Activated CD8-positive, alpha-beta memory T cell treated with anti-CD3 and anti-CD28 coated beads, Interleukin-2, amount 10 ng/mL, durations not matched to agents 7 days and 5 days (primary cell): ENCODE measurements at places on chromosomes 11 and 22. TPM values are rescaled to one million over a fixed set of nuclear protein-coding genes. Genes with fewer than 3 reads are reported as not detected.

- H3K4me1 ChIP-seq, result peaks cover 33% of the 10 kb centered on the region
- H3K27me3 ChIP-seq, result peaks cover 27% of the 10 kb centered on the region
- no peak overlapping the region for H3K27ac ChIP-seq
- H3K4me3 ChIP-seq, result no peak overlapping the region
- peaks cover 5% of the 10 kb centered on the region for H3K36me3 ChIP-seq
- no peak for DNase-seq
These were observed 8.1 kb upstream of the CRY2 start for GRCh38 chr11:45839204-45839603.

DNA sequence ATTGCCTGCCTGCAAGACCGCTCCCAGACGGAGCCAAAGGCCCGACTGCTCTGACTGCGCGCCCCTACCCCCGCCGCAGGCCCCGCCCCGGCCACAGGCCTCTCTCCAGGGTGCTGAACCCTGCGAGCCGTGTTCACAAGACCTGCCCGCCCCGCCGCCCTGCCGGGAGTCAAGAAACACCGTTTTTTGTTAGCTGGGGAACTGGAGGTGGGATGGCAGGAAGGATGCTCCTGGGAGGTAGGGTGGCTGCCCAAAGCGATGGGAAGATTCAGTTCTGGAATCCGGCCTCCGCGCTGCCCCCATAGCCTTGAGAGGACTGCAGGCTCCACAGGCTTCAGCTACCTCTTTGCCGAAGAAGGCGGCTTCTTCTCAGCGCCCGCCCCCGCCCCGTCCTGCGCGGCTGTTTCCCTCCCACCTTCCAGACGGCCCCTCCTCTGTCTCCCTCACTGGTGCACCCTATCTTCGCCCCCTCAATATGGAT, 2.7 kb upstream of the PDE2A start:
- peaks cover 77% of the 10 kb centered on the region for H3K27me3 ChIP-seq
- no peaks in the 10 kb centered on the region for H3K36me3 ChIP-seq
- peaks cover 1% of the 10 kb centered on the region for H3K4me1 ChIP-seq
- no peak overlapping the region for H3K27ac ChIP-seq

- peaks cover 7% of the 10 kb centered on the region for H3K36me3 ChIP-seq
- peak overlapping the region; percentile 19 for H3K27ac ChIP-seq
- peak overlapping the region; percentile 86 for H3K4me3 ChIP-seq
- H3K27me3 ChIP-seq, result peaks cover 4% of the 10 kb centered on the region
- no peak for DNase-seq
These were observed 351 bp upstream of the AKIP1 start for GRCh38 chr11:8910649-8911026.

DNA sequence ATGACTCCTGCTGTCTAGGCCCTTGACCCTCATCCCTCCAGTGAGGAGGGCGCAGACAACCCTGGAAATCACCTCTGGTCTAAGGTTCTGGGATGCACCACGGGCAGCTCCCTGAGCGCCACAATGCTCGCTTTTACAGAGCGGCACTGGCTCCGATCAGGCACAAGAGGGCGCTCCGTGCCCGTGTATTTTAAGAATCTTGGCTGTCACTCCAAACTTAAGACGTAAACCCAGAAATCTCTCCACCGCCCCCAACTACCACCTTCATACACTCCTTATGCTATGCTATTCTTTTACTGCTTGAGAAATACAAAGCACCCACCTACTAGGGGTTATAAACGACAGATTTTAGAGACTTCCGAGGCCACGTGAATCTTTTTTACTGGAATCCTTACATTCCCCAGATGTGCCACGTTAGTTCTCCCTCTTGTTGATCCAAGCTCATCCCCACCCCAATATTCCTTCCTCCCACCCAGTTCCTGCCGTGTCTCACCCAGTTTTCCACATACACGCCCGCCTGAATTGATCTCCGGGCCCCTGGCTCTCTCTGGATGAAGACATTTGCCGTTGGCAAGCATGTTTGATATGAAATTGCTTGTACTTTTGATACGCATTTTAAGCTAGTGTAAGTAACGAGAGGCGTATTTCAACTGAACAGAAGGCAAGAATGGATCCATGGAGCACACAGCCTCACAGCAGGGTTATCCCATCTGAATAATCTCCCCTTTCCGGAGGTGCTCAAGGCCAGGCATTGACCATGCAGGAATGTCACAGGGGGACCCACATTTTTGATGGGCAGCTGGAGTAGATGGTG, 453.5 kb downstream of the OPCML start:
- DNase-seq, result peak; percentile 51
- no peak overlapping the region for H3K27ac ChIP-seq
- H3K27me3 ChIP-seq, result peaks cover 4% of the 10 kb centered on the region
- no peaks in the 10 kb centered on the region for H3K36me3 ChIP-seq

DNA sequence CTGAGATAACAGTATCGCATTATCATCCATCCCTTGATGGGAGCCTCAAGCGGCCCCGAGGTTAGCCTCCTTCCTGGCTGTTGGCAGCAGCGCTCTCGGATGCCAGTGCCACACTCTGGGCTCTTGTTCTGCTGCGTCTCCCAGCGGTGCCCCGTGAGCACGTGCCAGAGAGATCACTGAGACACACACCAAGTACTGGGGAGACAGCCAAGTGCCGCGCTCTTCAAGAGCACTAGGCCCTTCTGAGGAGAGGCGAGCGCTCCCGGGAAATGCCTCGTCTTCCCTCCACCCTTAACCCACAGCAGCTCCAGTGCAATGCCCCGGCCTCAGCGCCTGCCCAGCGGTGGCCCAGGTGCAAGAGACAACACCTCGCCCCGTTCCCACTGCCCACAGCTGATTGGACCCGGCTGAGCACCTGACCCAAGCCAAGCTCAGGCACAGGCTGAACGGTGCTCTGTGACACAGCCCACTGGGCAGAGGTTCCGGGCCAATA, 248.3 kb upstream of the NARS2 start:
- H3K27ac ChIP-seq, result no peak overlapping the region
- no peaks in the 10 kb centered on the region for H3K4me1 ChIP-seq
- H3K27me3 ChIP-seq, result peaks cover 9% of the 10 kb centered on the region
- DNase-seq, result no peak

C11orf21 gene
- 28.3 TPM for total RNA-seq

DNA sequence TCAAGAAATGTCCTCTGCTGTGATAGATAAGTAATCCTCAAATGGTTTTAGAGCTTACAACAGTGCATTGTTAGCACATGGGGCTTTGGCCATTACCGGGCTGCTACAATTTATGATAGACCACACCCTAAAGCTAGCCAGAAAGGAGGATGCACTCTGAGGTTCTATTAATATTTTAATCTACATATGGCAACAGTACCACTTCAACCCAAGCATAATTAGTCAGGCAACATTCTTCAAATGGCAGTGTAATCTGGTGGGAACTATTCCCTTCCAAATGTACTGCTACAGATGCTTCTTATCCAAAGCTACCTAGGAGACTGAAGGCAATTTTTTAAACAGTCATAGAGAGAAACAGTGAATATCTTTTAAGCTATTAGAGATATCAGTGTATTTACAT, 697.6 kb downstream of the KCNA4 start:
- H3K36me3 ChIP-seq, result no peaks in the 10 kb centered on the region
- H3K4me1 ChIP-seq, result no peaks in the 10 kb centered on the region
- no peak overlapping the region for H3K27ac ChIP-seq
- H3K27me3 ChIP-seq, result no peaks in the 10 kb centered on the region

- no peaks in the 10 kb centered on the region for H3K4me1 ChIP-seq
- DNase-seq, result no peak
- no peaks in the 10 kb centered on the region for H3K36me3 ChIP-seq
- no peak overlapping the region for H3K4me3 ChIP-seq
These were observed 753.0 kb downstream of the NTM start for GRCh38 chr11:132123449-132123848.

TTC28 gene
- total RNA-seq, result 1.2 TPM

APOL5 gene
- not detected for total RNA-seq

DNA sequence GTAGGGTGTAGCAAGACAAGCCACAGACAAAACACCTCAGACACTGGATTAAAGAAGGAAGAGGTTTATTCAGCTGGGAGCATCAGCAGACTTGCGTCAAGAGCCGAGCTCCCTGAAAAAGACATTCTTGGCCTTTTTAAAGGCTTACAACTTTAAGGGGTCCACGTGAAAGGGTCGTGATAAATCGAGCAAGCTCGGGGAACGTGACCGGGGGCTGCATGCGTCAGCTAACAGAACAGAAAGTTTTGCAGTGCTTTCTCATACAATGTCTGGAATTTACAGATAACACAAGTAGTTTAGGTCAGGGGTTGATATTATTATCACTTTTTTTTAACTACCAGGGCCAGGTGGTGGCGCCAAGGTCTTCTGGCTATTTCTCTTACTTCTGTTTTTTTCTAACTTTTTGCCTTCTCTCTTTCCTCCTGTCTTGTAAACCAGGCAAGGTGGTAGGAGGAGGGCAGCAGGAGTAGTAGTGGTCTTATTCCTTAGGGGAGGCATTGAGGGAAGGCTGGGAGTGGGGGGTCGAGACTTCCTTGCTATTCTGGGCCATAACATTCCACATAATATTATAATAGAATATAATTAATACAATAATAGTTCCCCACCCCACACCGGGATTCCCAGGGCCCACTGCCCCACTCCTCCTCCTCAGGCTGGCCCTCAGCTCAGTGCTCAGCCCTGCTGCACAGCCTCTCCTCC, 587 bp upstream of the ALDH3B1 start:
- no peak overlapping the region for H3K4me3 ChIP-seq
- no peaks in the 10 kb centered on the region for H3K36me3 ChIP-seq
- no peaks in the 10 kb centered on the region for H3K27me3 ChIP-seq
- peaks cover 17% of the 10 kb centered on the region for H3K4me1 ChIP-seq
- DNase-seq, result no peak
- no peak overlapping the region for H3K27ac ChIP-seq

DNA sequence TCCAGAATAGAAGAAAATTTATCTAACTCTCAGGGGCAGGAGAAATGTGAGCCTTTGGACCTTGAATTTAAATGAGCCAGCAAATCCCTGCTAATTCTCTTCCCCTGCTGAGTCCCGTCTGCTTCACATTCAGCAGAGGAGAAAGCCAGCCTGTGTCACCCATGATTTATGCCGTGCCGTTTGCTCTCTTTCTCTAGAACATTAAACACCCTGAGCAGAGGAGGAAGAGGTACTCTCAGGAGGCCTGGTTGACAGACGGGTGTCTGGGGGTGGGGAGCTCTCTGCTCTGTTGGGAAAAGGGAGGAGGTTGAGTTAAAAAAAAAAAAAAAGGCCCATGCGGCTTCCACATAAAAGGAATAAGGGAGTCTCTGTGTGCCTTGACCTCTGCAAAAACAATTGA, 11.3 kb upstream of the MTMR3 start:
- peaks cover 17% of the 10 kb centered on the region for H3K27me3 ChIP-seq
- no peaks in the 10 kb centered on the region for H3K36me3 ChIP-seq
- H3K27ac ChIP-seq, result no peak overlapping the region
- DNase-seq, result no peak
- no peak overlapping the region for H3K4me3 ChIP-seq
- peaks cover 4% of the 10 kb centered on the region for H3K4me1 ChIP-seq

GRCh38 chr11:133122256-133122655, 410.0 kb downstream of the OPCML start:
- no peak for DNase-seq
- H3K27ac ChIP-seq, result no peak overlapping the region
- H3K4me3 ChIP-seq, result no peak overlapping the region
- no peaks in the 10 kb centered on the region for H3K36me3 ChIP-seq

DNA sequence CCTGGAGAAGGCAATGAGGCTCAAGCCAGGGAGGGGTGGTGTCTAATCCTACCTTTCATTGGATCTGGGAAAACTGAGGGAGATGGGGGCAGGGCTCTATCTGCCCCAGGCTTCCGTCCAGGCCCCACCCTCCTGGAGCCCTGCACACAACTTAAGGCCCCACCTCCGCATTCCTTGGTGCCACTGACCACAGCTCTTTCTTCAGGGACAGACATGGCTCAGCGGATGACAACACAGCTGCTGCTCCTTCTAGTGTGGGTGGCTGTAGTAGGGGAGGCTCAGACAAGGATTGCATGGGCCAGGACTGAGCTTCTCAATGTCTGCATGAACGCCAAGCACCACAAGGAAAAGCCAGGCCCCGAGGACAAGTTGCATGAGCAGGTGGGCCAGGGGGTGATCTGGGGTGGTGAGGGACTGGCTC, at the start of gene FOLR1:
Gene FOLR1, plus strand, starts transcription at position 180 of the 421 bp plus-strand sequence. Its CDS starts 34 bp downstream, at position 214.
- H3K36me3 ChIP-seq, result no peaks in the 10 kb centered on the region
- H3K4me3 ChIP-seq, result no peak within 1 kb of the TSS
- peaks cover 3% of the 10 kb centered on the region for H3K27me3 ChIP-seq
- H3K4me1 ChIP-seq, result no peaks in the 10 kb centered on the region
- no peak for DNase-seq

DNA sequence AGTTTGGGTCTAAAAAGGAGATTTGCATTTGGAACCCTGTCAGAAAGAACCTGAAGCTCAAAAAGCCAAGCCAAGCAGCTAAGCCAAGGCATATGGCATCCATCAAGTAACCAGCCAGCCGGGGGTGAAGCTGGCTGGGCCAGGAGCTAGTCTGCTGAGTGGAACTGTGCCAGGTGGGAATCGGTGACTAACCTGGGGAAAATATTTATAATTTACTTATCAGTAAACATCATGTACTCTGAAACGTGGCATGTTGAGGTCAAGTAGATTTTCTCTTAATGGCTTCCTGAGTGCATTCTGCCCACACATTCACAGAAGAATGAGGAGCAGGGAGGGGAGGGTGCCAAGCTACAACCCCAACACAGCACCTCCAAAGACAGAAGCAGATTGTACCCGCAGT, 70.5 kb upstream of the SESN3 start:
- no peak for DNase-seq
- no peaks in the 10 kb centered on the region for H3K4me1 ChIP-seq
- no peak overlapping the region for H3K4me3 ChIP-seq
- no peaks in the 10 kb centered on the region for H3K27me3 ChIP-seq
- no peaks in the 10 kb centered on the region for H3K36me3 ChIP-seq
- H3K27ac ChIP-seq, result no peak overlapping the region

GRCh38 chr11:70407121-70407520, 8.8 kb downstream of the CTTN start:
- H3K4me3 ChIP-seq, result no peak overlapping the region
- peaks cover 18% of the 10 kb centered on the region for H3K4me1 ChIP-seq
- H3K27ac ChIP-seq, result no peak overlapping the region
- no peaks in the 10 kb centered on the region for H3K36me3 ChIP-seq
- DNase-seq, result no peak

GRCh38 chr11:70048279-70049024, 29.7 kb upstream of the ANO1 start:
- no peaks in the 10 kb centered on the region for H3K36me3 ChIP-seq
- H3K27me3 ChIP-seq, result peaks cover 32% of the 10 kb centered on the region
- DNase-seq, result no peak
- no peaks in the 10 kb centered on the region for H3K4me1 ChIP-seq
- no peak overlapping the region for H3K4me3 ChIP-seq
